ENCODE measurements at places on chromosomes 7 and 10.

GRCh38 chr10:64130152-64130551, 609.0 kb downstream of the REEP3 start:
- no peak for DNase-seq

- no peak for DNase-seq
These were observed 19.7 kb downstream of the MET start for GRCh38 chr7:116691664-116692063.

- no peak for DNase-seq
These were observed 215.5 kb downstream of the ACTR3B start for GRCh38 chr7:152975076-152975475.

DNA sequence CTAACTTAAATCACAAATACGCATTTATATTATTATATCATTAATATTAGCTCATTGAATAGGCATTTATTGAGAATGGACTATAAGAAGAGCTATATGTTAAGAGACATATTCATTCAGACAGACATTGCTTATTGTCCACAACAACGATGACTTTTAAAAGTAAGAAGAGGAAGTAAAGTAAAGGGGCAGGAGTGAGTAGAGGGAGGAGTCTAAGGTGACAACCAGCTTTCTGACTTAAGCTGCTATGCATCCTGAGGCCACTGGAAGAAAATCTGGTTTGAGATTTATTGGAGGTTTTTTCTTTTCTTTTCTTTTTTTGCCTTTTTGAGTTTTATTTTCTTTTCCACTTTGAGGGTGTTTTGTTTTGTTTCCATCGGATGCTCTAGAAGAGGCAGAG, 723.5 kb downstream of the GRM8 start:
- no peak for DNase-seq

DNA sequence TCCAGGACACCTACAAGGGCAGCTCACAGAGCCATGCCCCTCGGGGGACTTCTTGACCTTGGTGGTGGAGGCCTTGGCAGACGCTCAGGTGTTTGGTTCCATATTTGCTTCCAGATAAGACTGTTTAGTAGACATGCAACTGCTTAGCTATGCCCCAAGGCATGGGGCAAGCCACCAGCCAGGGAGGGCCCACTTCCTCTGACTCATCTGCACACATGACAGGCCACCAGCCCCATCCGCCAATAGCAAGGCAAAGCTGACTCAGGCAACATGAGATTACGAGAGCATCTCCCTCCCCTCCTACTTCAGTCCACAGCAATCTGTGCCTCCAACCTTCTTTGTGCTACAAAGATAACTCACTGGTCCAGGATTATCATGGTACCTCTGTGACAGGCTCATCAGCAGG, 54.9 kb downstream of the KCNMA1 start:
- no peak for DNase-seq

DNA sequence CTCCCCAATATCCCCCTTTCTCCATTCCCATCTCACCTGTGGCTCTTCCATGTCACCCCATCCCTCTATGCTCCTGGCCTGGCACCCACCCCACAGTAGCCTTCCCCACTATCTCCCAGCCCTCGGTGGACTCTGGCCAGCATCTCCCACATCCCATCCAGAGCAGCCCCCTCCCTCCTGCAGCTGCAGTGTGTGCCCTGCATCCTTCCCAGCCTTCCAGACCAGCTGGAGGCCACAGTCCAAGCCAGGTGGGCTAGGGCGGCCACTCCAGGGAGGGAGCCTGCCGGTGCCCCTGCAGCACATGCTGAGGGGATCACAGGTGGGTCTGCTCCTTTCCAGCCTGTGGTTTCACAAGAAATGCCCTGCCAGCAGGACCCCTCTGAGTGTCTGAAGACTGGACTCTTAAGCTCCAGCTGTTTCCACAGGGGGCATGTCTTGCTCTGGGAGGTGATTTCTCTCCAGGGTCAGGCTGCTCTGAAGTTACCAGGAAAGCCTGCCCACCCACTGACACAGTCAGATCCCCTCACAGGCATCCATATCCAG, 90.9 kb upstream of the PPIF start:
- DNase-seq: no peak

DNA sequence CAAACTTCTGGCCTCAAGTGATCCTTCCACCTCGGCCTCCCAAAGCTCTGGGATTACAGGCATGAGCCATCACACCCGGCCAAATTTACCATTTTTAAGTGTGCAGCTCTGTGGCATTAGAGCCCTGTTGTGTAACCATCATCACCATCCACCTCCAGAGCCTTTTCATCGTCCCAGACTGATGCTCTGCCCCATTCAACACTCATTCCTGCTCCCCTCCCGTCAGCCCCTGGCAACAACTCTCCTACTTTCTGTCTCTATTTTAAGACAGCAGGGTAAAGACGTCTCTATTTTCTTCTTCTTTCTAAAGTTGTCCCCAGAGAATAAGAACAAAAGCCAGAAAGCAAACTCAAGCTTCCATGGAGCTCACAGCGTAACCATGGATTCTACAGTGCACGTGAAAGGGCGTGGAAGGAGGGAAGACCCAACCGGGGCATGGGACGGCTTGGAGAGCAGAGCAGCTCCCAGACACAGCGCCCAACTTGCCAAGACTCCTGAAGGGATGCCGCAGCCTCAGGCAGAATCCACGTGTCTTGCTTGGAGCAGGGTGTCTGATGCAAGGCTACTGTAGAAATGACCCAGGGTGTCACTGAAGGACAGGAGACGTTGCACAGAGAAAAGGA, 42.7 kb upstream of the PITRM1 start:
- no peak for DNase-seq
